ENCODE measurements at places on chromosomes 13 and 19.

- DNase-seq: no peak
Observed at GRCh38 chr19:45581576-45581975, 3.0 kb downstream of the OPA3 start.

DNA sequence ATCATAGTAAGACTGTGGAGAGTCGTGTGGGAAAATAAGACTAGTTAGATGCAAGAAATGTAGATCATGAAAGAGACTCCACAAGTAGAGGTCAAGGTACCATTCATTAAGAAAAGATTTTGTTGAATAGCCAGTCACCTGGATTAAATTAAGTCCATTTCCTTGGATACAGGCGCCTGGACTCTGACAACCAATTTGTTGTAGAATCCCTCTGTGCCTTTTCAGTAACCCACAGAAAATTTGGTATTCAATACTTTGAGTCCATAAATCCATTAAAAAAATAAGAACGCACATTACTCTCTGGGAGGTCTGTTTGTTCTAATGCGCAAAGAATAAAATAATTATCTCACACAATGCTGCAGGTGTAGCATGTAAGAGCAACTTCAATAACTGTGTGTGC lies 469.4 kb downstream of the KLF12 start:
- no peak for DNase-seq

DNA sequence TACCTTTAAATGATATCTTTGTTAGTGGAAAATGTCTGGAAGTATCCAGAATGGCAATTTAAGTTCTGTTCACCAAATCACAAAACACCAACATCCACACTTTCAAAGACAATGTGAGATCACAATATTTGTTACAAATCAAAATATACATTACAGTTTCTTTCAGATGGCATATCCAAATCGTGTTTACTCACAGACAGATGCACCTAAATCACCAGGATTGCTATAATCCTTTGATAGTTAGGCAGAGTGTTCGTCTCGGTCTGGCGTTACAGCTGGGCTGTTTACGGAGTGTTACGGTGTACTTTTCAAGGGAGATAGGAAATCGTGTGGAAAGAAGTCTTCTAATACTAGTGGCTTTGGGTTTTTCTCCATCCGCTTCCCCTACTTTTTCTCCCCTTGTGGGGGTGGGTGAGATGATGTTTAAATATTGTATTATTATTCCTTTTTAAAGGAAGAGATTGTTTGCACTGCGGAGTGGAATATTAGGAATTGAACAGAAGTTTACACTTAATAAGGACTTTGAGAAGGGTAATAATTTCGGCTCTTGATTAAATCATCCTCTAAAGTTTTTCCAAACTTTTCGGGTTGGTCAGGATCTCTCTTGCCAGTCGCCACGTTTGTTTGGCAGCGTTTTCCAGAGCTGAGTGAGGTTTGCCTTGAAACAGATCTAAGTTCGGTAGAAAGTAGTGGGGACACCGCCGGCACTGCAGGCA lies 1.8 kb downstream of the MAB21L1 start:
- DNase-seq: no peak

- DNase-seq: no peak
Observed at GRCh38 chr19:8491574-8491973, 10.9 kb downstream of the PRAM1 start.

- no peak for DNase-seq
Observed at GRCh38 chr13:40337651-40338050, 328.8 kb downstream of the FOXO1 start.

- DNase-seq: no peak
Observed at GRCh38 chr19:31485472-31485871, 136.2 kb upstream of the TSHZ3 start.

DNA sequence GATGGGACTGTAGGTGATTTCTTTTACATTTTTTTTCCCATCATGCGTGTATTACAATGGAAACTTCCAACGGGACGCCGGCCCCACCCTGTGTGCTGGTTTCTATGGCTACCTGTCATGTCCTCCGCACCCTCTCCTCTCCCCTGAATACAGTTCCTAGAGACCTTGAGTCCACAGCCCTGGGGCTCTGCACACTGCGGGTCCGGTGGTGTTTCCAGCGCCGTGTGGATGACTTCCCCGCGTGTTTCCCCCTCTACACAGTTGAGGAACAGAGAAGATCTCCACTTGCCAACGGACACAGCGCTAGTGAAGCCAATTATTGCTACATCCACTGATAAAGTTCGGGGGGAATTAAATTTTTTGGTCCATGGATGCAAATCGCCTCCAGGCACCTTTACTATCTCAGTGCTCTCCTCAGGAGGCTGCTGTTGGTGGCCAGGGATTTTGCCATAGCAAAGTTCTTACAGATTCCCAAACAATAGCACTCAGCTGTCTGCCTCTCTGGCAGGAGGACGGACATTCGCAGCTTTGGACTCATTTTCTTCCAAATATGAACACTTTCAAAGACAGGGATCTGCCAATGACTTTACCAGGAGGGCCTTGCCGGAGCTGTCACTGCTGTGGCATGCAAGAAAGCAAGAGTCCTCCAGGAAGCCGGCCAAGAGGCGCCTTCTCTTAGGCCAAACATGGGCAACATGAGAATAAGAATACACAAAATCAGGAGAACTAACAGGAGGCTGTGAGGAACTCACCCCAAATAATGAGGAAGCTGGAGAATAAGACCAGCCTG lies 39.3 kb upstream of the GAS6 start:
- DNase-seq: no peak

DNA sequence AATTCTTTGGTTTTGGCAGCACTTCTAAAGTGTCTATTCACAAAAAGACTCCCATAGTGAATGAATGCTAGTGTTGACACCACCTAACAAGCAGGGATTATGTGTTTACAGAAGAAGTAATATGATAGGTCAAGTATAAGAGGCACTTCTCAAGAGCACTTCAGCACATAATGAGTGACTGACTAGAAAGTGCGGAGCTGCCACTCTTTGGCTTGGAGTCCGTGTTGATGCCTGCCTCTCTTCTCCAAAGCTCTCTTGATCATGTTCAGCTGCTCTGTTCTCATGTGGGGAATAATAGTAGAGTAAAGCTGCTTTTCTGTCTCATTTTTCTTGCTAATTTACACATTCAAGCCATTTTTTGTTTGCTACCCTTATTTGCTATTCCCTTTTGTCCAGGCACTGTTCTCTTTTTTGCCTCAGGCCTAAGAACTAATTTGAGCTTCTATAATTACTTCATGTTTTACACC lies 22.7 kb upstream of the MAB21L1 start:
- DNase-seq: no peak

DNA sequence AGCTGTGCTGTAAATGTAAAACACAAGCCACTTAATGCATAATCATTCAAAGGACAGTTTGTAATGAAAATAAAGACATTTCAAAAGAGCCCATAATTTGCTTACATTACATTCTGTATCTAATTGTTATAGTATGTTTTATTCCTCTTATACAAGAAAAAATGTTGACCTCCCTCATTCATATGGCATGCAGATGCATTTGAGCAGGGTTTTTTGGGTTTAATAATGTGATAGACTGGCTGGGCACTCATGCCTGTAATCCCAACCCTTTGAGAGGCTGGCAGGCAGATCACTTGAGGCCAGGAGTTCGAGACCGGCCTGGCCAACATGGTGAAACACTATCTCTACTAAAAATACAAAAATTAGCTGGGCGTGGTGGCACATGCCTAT lies 11.6 kb upstream of the ARL11 start:
- no peak for DNase-seq

GRCh38 chr19:51002542-51003311 lies 1.3 kb upstream of the KLK8 start:
- no peak for DNase-seq

GRCh38 chr13:47215736-47216135 lies 318.9 kb upstream of the HTR2A start:
- no peak for DNase-seq

DNA sequence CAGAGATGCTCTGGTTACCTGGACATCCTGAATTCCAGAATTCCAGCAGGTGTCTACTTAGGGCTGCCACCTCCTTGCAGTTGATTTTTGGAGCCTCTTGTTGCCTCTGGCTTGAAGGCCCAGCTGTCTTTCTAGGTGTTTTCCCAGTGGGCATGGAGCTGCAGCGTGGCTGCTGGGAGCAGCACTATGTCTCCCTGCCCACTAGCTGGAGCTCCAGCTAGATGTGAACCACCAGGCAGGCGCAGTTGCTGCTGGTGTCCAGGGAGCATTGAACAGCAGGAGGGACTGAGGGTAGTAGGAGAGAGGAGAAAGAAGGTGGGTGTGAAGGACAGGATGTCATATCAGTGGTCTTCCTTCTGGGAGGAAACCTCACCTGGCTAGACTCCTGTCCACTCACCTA lies 9.9 kb upstream of the SELENOW start:
- DNase-seq: no peak

DNA sequence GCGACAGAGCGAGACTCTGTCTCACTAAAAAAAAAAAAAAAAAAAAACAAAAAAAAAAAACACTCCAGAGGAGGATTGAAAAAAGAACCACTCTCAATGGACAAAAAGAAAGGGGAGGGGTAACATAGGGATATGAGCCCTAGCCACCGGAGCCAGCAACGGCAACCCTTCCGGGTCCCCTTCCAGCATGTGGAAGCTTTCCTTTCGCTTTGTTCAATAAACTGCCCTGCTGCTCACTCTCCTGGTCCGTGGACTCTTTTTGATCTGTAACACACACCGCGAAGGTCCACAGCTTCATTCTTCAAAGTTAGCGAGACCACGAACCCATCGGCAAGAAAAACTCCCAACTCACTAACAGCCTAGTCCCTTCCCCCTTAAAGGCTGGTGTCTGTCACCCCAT lies 1.0 kb upstream of the REX1BD start:
- DNase-seq: no peak

DNA sequence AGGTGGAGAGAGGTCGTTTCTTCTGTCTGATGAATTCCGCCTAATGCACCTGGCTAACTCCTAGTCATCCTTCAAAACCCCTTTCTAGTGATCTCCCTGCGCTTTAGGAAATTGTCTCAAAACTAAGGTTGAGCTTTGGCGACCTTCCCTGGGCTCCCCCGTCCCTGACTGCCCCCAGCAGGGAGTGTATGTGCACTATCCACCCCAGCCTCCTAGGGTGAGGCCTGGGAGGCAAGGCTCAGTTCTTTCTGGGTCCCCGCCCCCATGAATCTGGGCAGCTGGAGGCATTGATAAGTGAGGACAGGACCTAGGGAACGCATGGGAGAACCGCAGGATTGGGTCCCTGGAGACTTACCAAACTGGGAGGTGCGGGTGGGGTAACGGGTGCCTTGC lies 378 bp downstream of the TLE6 start:
- DNase-seq: no peak

DNA sequence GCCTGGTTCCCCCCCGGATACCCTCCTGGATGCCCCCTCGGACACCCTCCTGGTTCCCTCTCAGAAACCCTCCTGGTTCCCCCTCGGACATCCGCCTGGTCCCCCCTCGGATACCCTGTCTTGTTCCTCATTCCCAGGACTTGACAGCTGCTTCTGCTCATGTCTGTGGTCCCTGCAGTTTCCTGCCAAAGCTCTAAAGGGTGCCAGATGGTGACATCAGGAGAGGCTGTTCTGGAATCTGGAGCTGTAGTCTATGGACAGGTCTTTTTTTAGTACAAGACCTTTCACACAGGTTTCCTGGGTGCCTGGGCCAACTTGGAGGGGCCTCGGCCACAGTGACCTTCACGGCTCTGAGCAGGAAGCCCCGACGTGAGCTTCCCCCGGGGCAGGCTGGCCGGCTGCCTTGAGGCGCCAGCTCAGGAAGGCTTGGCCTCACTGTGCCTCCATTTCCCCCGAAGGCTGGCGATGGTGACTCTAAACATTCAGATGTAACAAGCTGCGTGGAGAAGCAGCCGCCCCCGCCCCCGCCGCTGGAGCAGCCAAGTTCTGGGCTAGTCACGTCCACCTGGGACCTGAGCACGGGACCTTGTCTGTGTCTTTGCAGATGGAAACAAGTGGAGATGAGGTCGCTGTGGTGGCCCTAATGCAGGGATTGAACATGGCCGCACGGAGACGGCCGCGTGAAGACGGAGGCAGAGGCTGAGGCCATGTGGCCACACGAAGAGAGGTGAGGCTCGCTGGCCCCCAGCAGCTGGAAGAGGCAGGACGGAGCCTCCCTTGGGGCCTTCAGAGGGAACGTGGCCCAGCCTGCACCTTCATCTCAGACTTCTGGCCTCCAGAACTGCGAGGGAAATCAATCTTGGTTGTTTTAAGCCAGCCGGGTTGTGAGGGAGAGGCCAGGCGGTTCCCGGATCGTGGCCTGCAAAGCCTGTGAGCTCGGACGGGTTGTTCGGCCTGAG lies 12.7 kb downstream of the SGTA start:
- DNase-seq: no peak

DNA sequence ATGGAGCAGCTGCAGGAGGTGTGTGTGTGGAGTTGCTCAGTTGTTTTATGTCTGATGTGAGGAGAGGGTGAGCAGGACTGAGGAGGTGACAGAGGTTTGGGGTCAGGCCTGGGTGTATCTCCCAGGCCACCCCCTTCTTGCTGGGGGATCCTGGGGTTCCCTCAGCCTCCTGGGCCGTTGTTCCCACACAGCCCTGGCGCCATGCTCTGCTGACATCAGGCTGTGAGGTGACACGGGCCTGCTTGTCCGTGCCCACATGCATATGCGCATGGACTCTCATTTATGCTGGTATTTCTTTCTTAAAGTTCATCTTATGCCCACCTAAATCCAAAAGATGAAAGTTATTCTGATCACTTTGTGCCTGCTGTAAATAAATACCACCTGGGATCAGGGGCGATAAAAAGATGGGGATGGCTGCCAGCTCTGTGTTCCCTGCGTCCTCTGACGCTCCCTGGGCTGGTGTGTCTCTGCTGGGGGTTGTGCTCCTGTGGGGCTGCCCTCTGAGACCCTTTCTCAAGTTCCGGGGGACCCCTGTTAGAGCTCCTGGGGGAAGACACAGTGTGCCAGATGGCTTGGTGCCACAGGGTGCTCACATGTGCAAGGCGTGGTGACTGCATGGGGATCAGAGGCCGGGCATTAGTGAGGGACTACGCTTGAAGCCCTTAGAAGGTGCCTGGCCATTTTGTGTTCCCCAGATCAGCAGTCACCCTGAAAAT lies 12.6 kb downstream of the NAXD start:
- no peak for DNase-seq

- no peak for DNase-seq
Observed at GRCh38 chr19:43610493-43610892, 1.4 kb upstream of the SRRM5 start.

- no peak for DNase-seq
Observed at GRCh38 chr13:86486582-86486981, 687.4 kb upstream of the SLITRK6 start.

GRCh38 chr13:51043310-51043709 lies 67.8 kb downstream of the C13orf42 start:
- DNase-seq: no peak

DNA sequence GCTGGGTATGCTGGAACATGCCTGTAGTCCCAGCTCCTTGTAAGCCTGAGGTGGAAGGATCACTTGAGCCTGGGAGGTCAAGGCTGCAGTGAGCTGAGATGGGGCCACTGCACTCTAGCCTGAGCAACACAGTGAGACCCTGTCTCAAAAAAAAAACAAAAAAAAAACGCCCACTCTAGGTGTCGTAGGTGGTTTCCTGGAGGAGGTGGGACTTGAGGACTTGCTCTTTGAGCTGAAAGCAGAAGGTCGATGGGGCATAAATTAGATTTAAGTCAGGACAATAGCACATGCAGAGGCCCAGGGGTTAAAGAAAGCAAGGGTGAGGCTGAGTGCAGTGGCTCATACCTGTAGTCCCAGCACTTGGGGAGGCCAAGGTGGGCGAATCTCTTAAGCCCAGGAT lies 12.9 kb upstream of the ILF3 start:
- no peak for DNase-seq

- no peak for DNase-seq
Observed at GRCh38 chr13:67278235-67278634, 48.1 kb upstream of the PCDH9 start.
